ENCODE measurements at places on chromosomes 2 and 18.

DNA sequence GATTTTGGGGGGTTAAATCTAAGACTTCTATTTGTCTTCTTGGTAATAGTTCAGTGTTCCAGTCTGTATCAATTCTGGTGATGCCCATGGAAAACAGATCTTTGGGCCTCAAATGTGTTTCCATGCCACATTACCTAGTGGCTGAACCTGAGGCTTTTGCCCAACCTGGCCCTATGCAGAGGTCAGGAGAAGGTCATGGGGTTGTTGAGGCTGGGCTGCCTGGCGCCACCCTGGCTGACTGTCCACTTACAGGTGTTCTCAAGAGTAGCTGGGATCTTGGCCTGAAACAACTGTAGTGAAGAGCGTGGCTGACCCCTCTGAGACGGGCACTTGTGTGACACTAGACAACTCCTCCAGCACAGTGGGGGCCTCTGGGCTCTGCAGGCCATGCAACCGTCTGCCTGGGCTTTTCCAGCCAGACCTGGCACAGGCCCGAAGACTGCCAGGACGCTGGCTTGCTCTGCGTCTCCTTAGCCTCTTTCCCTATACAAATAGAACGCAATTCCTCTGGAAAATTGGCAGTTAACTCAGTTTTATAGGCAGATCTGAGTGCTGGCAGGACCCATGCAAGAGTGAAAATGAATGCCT, 127.8 kb downstream of the TRIM43 start:
- DNase-seq, result no peak

GRCh38 chr2:42560899-42561298, 7.5 kb upstream of the MTA3 start:
- no peak for DNase-seq

DNA sequence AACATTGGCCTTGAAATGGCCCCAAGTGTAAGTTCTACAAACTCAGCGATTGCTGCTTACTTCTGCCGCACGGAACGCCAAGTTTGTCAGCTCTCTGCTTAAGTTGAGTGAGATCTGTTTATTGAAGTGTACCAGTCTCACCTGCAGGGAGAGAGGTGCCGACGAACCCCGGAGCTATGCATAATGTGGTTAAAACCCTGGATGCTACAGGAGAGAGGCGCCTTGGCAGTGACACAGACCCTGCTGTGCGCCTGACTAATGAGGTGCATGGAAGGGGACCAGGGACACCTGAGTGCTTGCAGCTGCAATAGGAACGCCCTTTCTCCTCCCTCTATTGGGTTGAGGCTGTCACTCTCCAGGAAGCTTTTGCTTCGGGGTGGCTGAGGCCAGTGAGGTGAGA, 979 bp downstream of the SLC9A2 start:
- DNase-seq, result no peak

DNA sequence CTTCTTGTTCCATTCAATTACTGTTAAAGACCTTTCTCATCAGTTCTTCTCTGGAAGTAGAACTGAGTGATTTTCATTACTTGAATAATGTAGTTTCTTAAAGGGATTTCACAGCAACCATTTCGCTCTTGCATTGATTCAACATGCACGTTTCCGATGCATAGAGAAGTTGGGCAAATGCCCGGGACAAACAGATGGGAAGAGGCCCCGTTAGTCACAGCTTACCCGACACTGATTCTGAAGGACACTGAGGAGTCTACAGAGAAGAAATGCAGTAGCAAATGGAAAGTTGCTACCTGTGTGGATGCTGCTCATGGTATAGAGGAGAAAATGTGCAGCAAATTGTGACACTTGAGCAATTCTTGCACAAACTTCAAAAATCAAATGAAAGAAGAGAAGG, 32.3 kb upstream of the GCG start:
- no peak for DNase-seq

GRCh38 chr18:55142410-55142809, 183.1 kb upstream of the CCDC68 start:
- DNase-seq, result no peak

GRCh38 chr2:45699032-45699658, 47.7 kb downstream of the PRKCE start:
- DNase-seq, result no peak

DNA sequence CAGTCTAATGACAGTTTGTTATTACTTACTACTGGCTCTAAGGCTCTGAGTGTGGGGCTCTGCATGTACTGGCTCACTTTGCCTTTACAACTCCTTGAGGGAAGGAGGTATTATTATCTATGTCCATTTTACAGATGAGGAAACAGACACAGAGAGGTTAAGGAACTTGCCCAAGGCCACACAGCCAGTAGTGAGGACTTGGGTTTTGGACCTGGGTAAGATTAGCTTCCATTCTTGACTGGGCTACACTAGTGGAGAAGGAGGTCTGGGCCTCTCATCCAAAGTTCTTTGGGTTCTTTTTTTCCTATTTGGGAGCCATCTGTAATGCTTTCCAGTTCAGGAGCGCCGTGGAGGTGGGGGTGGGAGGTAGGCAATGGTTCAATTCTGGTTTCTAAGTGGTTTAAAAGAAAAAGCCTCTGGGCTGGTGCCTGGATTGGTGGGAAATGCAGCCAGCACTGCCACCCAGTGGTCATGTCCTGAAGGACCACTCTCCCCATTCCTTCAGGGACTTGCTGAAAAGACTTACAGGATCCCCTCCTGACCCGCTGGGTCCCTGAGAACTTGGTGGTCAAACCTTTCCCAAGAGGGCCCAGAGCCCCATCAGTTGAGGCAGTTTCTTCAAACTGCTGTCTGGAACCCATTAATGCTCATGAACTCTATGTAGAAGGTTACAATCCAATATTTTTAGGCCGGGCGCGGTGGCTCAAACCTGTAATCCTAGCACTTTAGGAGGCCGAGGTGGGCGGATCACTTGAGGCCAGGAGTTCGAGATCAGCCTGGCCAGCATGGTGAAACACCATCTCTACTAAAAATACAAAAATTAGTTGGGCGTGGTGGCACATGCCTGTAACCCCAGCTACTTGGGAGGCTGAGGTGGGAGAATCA, 38.6 kb upstream of the NOTO start:
- peak; percentile 71 for DNase-seq

- no peak for DNase-seq
Observed at GRCh38 chr2:46266134-46266533, 31.1 kb upstream of the EPAS1 start.

DNA sequence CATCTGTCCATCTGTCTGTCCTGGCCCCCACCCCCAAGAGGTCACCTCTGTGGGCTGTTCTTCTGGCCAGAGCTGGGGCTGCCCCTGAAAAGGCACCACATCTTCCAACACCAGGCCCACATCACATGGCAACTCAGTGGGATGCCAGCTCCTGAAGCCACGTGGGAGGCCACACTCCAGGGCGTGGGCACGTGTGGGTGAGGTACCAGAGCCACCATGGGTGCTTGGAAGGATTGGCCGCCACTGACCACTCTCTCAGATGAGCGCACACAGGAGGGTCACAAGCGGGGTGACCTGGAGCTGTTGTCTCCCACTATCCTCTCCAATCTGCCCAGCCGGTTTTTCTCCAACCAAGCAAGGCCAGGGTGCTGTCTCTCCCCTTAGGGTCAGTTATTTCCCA, 197.9 kb downstream of the TFCP2L1 start:
- DNase-seq, result no peak

GRCh38 chr2:24984912-24985311, 13.2 kb upstream of the DNAJC27 start:
- no peak for DNase-seq

DNA sequence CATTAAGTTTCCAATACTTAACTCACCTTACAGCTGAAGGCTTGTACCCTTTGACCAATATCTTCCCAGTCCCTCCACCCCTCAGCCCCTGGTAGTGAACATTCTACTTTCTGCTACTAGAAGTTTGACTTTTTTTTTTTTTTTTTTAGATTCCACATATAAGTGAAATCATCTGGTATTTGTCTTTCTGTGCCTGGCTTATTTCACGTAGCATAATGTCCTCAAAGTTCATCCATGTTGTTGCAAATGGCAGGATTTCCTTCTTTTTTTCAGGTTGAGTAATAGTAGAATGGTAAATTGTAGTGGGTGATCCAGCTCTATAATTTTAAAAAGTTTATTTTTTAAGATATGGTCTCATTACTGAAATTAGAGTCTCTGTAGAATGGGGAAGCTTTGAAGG, 316.0 kb downstream of the MTX2 start:
- no peak for DNase-seq

GRCh38 chr2:189442468-189442867, 1.2 kb downstream of the WDR75 start:
- no peak for DNase-seq

DNA sequence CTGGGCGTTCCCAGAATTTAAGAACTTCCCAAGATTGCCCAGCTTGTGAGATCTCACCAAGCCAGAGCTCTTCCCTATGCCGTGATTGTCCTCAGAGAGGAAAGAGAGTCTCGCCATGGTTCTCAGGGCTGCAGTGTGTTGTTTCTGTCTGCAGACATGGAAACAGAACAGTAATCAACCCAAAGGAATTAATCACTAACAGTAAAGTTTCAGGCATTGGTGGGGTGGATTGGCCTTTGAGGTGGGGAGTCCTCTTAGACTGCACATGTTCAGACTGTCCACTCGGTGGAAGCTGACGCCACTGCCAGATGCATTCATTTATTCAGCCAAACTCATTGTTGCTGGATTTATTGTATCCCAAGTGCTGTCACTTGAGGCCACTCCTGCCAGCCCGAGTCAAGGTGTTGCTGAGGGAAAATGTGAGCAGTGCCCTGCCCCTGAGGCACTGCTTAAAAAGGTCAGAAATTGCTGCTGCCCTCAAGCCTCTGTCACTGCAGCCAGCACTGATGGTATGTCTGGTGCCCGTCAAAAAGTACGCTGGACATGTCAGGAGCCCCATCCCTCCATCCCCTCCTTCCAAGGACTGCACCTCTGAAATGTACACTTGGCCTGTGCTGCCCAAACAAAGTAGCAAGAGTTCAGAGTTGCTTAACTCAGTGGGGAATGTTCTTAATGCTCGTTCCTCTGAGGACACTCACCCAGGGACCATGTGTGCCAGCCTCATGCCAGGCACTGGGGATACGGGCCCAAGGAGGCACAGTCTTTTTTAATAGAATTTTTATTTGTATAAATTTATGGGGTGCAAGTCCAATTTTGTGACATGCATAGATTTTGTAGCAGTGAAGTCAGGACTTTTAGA, 201.0 kb downstream of the GLI2 start:
- no peak for DNase-seq

DNA sequence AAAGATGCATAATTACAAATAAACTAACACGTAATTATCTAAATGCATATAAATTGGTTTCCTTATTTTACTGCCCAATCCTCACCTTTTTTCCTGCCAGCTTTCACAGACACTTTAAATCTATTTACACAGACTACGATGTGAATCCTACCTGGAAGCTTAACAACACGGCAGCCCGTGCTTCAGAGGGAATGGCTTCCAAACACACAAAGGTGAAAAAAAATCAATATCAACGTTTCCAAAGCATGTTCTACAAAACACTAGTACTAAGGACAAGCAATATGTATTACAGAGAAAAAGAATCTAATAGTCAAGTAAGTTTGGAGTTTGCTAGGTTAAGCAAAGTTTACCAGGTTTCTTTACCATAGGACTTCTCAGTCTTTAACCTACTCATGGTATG, 4.4 kb downstream of the MAP4K3 start:
- no peak for DNase-seq

DNA sequence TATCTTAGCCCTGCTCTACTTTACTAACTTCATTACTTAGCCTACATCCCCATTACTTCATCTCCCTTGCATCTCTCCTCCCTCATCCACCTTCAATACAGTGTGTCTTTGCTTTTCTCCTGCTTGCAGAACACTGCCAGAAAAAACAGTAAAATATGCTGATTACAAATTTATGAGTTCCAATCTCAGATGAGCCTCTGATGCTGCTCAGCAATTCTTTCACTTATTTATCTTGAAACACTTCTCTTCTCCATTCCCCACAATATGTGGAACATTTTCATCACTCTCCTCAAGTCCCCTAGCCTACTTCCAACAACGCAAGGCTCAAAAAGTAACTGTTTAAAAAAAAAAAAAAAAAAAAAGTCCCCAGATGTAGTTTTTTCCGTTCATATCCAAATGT, 7.1 kb downstream of the VPS54 start:
- DNase-seq, result no peak

DNA sequence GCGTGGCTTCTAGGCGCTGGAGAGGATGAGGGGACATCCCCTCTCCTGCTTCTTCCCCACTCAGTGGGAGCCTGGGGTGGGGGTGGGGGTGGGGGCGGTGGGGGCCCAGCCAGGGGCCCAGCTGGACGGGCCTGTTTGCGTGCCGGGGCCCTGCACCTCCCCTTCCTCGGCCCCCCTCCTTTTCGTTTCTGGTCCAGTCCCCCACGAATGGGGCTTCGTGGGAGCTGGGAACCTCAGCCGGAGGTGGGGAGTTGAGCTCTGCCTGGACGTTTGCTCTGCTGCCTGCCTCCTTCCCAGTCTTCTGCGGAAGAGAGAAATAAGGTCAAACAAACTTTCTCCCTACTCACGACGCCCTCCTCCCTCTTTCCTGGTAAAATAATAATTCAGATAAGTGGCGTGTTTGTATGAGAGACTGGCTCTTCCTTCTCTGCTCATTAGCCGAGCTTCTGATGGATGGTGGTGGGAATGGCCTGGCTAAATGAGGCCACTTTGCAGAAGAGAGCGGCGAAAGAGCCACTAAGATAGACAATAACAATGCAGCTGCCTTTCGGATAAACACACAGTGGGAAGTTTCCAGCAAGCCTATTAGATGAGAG, 782 bp downstream of the MTA3 start:
- DNase-seq, result no peak

- DNase-seq, result peak; percentile 21
Observed at GRCh38 chr2:176554101-176555048, 285.1 kb downstream of the MTX2 start.

GRCh38 chr2:84653302-84653701, 137.0 kb downstream of the DNAH6 start:
- no peak for DNase-seq

DNA sequence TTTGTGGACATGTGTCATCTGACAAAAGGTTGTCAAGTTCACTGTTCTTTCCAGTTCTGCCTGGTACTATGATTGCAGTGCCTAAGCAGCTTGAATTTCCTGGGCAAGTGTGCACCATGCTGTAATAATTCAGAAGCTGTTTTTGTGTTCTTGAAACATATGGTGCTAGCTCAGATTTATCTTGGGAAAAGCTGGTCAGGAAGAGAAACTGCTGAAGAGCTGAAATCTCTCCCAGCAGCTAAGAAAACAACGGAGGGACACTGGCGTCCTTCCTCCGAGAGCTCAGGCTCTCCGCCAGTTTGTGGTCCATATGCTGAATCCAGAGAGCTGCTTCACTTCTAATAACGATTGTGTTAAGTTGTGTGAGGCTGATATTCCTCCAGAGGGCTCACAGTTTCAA, 642.0 kb downstream of the DPP10 start:
- DNase-seq, result no peak

GRCh38 chr2:30421604-30422443, 25.2 kb upstream of the LCLAT1 start:
- DNase-seq, result peak; percentile 26
